ENCODE measurements at places on chromosomes 5 and 9. TPM values are rescaled to one million over a fixed set of nuclear protein-coding genes. Genes with fewer than 3 reads are reported as not detected.

- no peak for DNase-seq
These were observed 2.9 kb downstream of the ATPSCKMT start for GRCh38 chr5:10246761-10247160.

DNA sequence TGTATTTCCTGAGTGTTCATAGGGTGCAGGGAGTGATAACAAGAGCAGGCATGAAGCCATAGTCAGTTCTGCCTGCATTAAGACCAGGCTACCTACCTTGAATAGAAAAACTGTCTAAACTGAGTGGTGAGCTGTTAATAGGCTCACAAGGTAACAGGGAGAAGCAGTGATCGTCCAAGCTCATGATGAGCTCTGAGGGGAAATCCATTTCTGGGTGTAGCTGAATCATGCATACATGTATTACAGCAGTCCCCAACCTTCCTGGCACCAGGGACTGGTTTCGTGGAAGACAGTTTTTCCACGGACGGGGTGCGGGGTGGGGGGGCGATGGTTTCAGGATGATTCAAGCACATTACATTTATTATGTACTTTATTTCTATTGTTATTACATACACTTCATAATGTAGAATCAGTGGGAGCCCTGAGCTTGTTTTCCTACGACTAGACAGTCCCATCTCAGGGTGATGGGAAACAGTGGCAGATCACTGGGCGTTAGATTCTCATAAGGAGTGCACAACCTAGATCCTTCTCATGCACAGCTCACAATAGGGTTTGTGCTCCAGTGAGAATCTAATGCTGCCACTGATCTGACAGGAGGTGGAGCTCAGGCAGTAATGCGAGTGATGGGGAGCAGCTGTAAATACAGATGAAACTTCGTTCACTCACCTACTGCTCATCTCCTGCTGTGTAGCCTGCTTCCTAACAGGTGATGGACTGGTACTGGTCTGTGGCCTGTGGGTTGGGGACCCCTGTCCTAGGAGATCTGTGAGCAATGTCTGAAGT, 100.0 kb upstream of the IL6ST start:
- no peak for DNase-seq

GRCh38 chr5:156375895-156376495, 49.0 kb downstream of the SGCD start:
- no peak for DNase-seq

- no peak for DNase-seq
These were observed 132.6 kb downstream of the PDZD2 start for GRCh38 chr5:31771500-31771899.

DNA sequence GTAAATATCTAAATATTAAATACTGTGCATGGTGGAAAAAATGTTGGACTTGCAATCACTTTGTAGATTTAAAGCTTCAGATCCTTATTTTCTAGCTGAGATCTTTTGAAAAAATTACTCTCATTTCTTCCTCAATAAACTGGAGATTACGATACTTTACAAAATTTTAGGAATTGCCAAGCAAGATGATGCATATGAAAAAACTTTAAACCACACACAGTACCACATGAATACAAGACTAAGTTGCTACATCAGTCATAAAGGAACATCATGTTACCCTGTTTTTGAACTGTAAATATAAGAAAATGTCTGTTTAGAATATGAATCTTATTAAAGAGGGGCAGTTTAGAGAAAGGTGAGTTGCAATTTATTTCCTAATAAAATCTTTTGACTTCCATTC, 703.6 kb upstream of the NUDT12 start:
- no peak for DNase-seq

DNA sequence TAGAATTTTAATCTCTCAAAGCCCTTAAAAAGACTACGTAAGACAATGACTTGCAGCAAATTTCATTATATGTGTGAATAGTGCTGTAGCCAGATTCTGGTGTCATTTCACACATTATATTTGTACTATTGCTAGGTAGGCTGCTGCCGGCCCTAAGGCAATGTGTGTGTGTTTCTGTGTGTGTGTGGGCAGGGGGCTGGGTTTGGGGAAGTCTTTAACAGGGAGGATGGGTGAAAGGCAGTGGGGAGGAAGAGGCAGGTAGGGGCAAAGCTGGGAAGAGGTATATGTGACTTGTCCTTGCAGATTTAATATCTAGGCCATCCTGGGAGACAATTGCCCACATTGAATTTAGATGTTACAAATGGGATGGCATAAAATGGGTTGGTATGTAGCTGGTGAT, 130.8 kb downstream of the MACIR start:
- no peak for DNase-seq

DNA sequence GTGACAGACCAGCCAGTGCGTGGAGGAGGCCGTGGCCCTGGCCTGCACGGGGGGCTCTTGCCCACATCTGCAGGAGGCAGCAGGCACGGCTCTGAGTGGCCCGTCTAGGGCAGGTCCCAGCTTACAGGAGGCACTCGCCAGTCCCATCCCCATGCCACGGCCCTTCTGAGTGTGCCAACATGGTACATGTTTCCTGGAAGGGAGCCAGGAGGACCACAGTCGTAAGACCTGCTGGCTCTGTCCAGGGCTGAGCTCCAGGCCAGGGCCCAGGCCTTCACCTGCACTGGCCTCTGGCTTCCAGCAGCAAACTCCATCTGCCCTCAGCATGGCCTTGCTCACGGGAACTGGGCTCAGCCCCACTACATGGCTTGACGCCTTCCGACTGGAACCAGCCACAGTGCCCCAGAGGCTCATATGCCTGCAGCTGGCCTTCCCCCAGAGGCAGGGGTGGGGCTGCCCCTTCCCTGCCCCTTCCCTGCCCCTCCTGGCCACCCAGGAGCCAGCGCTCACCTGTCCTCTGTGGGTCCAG, 3.8 kb downstream of the NKD2 start:
- DNase-seq, result no peak

DNA sequence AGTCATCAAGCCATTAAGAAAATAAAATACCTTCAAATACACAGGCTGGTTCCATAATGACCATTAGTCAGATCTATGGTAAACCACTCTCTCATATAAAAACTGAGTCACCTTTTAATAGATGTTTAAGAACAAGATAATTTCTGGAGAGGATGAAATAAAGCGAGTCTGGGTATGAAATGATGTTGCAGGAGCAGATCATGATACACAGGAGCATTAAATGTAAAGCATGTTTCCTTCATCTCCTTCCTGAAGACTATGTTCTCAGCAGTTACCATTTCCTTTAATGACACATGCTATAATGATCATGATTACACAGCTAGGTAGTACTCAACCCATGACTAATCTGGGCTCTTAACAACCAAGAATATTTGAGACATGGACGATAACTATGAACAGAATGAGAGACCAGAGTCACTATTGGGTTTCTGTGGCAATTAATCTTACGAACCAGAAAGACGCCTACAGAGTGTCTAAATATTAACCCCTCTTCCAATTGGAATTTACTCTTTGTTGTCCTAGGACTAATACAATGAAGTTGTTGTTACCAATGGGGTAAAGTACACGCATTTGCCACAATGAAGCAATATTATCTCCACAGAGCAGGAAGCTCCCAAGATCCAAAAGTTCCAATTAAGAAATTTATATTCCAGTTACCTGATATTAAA, 105.6 kb downstream of the NR6A1 start:
- DNase-seq, result no peak

DNA sequence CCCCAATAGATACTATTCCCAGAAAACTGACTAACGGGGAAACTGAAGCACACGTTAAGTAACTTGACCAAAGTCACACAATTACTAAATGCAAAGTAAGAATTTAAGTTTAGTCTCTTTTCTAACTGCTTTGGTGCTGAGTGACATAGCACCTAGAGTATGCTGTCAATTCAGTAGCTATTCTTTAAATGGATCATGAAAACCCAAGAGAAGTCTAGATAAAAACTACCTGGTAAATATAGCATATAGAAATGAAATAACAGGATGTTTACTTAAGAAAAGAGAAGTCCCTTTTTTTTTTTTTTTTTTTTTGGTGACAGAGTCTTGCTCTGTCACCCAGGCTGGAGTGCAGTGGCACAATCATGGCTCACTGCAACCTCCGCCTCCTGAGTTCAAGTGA, 129.2 kb downstream of the PDE4D start:
- DNase-seq, result no peak

Gene PTAR1
- total RNA-seq, result 39.4 TPM

Gene IL33
- 12.4 TPM for total RNA-seq

Gene NR4A3
- total RNA-seq, result 9.0 TPM

Gene SLIT3
- 106 TPM for total RNA-seq

Gene SLC6A18
- total RNA-seq, result not detected

Gene SLC34A3
- total RNA-seq, result not detected

Measured in ovary (tissue), 10 donors.